ENCODE measurements at places on chromosomes 1 and 21.

DNA sequence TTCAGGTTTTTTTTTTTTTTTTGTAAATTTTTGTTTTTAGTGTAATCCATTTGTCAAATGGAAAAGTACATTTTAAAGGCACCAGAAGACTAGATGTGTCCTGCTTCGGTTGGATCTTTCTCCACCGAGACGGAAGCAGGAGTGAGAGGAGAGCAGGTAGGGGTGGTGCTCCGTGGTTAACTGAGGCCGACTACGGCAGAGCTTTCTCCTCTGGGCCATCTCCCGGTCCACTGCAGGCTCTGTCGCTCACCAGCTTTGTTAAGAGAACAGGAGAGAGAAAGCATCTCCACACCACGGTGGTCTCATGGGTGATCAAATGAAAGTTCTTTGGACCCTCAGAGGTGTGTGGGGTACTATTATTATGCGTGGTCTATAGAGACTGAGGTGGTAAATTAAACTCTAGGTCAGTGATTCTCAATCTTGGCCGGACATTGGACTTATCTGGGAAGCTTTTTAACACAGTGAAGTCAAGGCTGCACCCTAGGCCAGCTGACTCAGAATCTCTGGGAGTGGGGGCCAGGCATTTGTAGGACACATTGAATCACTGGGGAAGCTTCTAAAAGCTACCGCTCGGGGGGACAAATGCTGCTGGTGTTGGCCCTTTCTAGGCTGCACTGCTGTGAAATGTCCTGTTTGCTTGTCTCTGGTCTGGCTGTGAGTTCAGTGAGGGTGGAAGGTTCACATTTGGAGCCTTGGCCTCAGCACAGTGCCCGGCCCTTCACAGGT, 25.0 kb downstream of the ABCA4 start:
- DNase-seq, result no peak

GRCh38 chr1:177307771-177308170, 137.0 kb downstream of the BRINP2 start:
- no peak for DNase-seq

GRCh38 chr1:34131396-34132160, 33.5 kb downstream of the CSMD2 start:
- no peak for DNase-seq

DNA sequence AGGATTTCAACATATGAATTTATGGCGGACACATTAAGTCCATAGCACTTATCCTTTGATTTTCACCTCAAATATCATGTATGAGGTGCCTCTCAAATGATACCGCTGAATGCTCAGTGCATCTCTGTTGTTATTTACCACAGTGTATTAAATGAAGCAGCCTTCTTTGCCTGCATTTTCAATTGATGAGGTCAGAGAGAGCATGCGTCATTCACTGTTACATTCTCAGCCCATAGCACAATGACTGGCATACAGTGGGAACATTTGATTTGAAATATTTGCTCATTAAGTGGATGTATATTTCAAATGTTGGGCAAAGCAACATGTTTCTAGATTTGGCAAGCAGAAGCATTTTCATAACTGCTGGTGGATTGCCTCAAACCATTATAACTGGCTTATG, 45.7 kb downstream of the LRRC7 start:
- no peak for DNase-seq

- DNase-seq, result no peak
Observed at GRCh38 chr1:78541479-78541878, 50.7 kb downstream of the PTGFR start.

GRCh38 chr1:23449958-23450357, 25.4 kb upstream of the TCEA3 start:
- DNase-seq, result no peak

GRCh38 chr1:94125551-94126514, 4.9 kb upstream of the ABCA4 start:
- DNase-seq, result no peak

- DNase-seq, result peak; percentile 99
Observed at GRCh38 chr1:30756545-30757351, 826 bp downstream of the LAPTM5 start.

Data from common myeloid progenitor, CD34-positive (primary cell).